ENCODE measurements at places on chromosomes 6 and 20.

- no peak for DNase-seq
These were observed 203.3 kb downstream of the BCAS1 start for GRCh38 chr20:53866794-53867740.

- DNase-seq = no peak
These were observed 90.9 kb downstream of the PDSS2 start for GRCh38 chr6:107368471-107368870.

DNA sequence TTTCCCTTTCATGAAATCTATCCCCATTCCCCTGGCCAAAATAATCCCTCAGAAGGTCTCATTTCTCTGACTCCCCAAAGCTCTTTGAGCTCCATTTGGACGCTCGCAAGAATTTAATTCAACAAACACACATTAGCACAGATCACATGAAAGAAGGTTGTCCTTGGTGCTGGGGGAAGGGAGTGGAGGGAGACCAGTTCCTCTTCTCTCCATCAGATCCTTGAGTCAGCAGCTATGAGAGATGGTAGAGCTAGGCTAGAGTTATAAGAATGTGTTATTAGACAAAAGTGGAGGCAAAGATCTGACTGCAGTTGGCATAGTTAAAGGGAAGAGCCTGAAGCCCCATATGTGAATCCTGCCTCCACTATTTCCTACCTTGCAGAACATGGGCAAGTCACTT, 184.2 kb upstream of the CDYL start:
- DNase-seq = no peak

DNA sequence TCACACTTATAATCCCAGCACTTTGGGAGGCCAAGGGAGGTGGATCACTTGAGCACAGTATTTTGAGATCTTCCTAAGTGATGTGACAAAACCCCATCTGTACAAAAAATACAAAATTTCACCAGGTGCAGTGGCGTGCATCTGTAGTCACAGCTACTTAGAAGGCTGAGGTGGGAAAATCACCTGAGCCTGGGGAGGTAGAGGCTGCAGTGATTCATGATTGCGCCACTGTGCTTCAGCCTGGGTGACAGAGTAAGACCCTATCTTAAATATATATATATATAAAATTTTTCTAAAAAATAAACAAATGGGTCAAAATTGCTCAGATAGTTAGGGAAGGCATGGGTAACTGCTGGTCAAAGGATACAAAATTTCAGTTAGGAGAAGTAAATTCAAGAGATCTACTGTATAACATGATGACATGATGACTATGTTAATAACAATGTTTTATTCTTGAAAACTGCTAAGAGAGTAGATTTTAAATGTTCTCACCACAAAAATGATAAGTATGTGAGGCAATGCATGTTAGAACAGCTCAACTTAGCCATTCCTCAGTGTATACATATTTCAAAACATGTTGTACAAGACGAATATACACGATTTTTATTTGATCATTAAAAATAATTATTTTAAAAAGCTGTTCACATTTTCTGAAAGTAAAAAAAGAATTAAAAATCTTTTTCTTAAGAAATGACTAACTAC, 24.4 kb downstream of the TBC1D32 start:
- DNase-seq = no peak

- DNase-seq = no peak
These were observed 36.1 kb downstream of the SLC35D3 start for GRCh38 chr6:136958168-136958567.

DNA sequence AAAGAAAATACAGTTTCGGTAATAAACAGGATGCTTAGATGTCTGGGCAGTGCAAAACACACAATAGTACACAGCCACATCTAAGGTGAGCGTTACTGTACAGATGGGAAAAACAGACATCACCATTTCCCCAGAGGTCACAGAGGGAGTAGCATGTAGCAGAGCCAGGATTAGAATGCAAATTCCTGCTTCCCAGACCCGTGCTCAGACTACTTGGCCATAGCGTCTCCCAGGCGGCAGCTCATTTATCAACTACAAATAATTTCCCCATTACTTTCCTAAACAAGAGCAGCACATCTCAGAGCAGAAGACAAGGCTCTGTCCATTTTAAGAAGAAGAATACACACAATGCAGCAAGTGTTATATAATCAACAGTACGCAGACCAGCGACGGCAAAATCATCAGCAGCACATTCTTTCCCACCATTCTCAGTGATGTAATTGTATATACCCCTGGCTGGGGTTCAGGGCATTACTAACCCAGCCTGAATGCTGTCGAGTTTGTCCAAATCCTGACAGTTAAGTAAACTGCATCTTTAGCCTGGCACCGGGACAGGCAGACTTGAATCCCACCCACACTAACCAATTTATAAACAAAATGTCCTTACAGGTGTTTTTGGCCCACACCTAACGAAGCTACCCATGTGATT, 61.9 kb downstream of the CNKSR3 start:
- peak; percentile 61 for DNase-seq

- no peak for DNase-seq
These were observed 185.1 kb downstream of the CLIC5 start for GRCh38 chr6:45830441-45831139.

GRCh38 chr6:12956991-12957320, 240.4 kb downstream of the PHACTR1 start:
- no peak for DNase-seq

GRCh38 chr6:160058603-160059215, 62.9 kb upstream of the SLC22A1 start:
- DNase-seq = no peak

DNA sequence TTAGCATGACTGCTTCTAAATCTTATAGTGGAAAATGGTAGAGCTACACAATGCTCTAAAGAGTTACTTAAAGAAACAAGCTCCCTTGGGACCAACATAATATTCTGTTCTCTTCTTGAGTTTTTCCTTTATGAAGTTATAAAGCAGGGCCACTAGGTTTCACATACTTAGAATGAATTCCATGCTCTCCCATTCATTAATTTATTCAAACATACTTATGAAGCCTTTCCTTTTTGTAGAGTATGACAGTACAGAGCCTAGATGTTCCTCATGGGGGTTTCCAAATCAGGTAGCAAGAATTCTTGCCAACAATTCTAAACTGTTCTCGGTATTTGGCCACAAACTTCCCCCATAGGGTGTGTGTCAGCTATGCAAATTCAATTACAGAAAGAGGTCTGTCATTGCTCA, 20.6 kb upstream of the FABP7 start:
- no peak for DNase-seq

GRCh38 chr6:21663966-21664313, 70.4 kb downstream of the SOX4 start:
- no peak for DNase-seq

GRCh38 chr6:25392372-25392771, 113.2 kb downstream of the CARMIL1 start:
- DNase-seq = no peak

GRCh38 chr6:134938896-134939295, 11.0 kb downstream of the ALDH8A1 start:
- no peak for DNase-seq

- no peak for DNase-seq
These were observed 32.5 kb downstream of the RIPOR3 start for GRCh38 chr20:50658804-50659380.

DNA sequence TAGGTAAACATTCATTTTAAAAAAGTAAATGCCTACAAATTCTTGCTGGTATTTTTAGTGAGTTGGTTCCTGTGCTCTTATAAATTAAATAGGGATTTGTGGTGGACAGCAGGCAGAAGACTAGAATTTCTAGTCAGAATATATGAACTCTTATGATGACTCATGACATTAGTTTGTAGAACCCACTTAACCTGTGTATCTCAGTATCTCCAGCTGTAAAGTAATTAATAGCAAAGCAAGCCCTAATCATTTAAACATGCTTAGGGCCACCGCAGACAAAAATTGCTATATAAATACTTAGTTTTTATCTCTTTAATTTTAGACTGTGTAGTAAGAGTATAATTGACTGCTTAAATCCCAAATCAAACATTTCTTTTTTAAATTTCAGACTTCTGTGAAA, 2.4 kb downstream of the FAM135A start:
- DNase-seq = no peak

DNA sequence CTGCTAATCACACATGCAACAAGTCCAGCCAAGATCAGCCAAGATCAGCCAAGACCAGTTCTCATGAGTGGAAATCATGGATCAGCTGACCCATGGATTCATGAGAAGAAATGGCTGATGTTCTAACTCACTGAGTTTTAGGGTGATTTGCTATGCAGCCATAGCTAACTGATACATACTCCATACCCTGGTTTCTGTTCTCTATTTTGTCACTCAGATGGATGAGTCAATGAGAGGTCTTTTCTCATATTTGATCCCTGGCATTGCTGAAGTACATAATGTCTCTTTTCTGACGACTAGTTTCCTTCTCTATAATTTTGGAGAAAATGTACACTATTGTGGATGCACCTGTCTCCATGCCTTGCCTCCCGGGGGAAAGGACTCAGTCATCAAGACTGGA, 118.4 kb upstream of the LY86 start:
- no peak for DNase-seq

GRCh38 chr20:12914804-12915203, 94.0 kb upstream of the SPTLC3 start:
- no peak for DNase-seq

DNA sequence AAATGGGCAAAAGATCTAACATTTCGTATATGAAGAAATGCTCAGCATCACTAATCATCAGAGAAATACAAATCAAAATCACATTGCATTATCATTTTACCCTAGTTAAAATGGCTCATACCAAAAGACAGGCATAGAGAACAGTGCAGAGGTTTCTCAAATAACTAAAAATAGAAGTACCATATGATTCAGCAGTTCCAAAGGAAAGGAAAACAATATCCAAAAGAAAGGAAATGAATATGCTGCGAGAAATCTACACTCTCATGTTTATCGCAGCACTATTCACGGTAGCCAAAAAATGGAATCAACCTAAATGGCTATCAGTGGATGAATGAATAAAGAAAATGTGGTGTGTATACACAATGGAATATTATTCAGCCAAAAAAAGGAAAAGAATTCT, 63.5 kb downstream of the VTA1 start:
- no peak for DNase-seq

GRCh38 chr6:110310861-110311446, 47.2 kb downstream of the METTL24 start:
- no peak for DNase-seq

- no peak for DNase-seq
These were observed 17.3 kb upstream of the FRMD1 start for GRCh38 chr6:168096271-168096764.

- no peak for DNase-seq
These were observed 178.7 kb downstream of the OTOR start for GRCh38 chr20:16926626-16927430.

GRCh38 chr20:47317127-47317895, 39.2 kb downstream of the ZMYND8 start:
- peak; percentile 91 for DNase-seq
